ENCODE measurements at places on chromosomes 4 and X.

DNA sequence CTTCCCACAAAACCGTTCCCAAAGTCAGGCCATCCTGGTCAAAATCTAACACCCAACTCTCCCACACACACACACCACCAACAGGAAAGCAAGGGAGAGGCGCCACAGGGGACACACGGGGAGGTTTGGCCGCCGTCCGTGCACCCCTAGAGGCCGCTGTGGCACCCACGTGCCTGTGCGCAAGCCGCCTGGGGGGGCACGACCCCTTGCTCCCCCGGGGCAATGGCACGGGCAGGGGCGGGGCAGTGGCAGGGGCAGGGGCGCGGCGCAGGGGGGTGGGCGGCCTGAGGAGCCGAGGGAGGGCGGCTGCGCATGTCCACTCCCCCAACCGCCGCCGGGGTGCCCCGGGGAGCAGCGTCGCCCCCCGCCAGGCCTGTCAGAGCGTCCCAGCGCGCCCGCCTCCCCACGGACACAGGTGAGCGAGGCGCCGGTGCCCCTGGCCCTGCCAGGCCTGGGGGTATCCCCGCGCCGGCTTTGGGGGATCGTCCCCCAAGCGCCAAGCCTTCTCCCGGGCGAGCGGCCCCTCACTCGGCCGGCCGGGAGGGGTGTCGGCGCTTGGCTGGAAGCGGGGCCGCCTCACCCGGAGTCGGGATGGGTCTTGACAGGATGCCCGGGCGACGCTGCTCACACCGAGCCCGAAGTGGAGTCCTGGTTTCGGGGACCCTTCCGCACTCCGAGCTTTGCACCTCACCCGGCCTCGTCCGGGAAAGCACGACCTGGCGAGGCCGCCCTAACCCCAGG is at the start of gene ERAS:
ERAS (plus strand) TSS at position 379 of the 741 bp plus-strand sequence. CDS start 2,611 bp downstream, outside the sequence.
- peak; percentile 27 for DNase-seq
- H3K27me3 ChIP-seq = peaks cover 48% of the 10 kb centered on the region
- peaks cover 8% of the 10 kb centered on the region for H3K36me3 ChIP-seq
- H3K4me1 ChIP-seq = no peaks in the 10 kb centered on the region
- peak within 1 kb of the TSS; percentile 71 for H3K4me3 ChIP-seq

- peaks cover 31% of the 10 kb centered on the region for H3K4me1 ChIP-seq
- H3K27ac ChIP-seq = no peak overlapping the region
- no peak for DNase-seq
- H3K4me3 ChIP-seq = no peak overlapping the region
- H3K36me3 ChIP-seq = no peaks in the 10 kb centered on the region
These were observed 20.8 kb upstream of the LRBA start for GRCh38 chr4:151035911-151036310.

DNA sequence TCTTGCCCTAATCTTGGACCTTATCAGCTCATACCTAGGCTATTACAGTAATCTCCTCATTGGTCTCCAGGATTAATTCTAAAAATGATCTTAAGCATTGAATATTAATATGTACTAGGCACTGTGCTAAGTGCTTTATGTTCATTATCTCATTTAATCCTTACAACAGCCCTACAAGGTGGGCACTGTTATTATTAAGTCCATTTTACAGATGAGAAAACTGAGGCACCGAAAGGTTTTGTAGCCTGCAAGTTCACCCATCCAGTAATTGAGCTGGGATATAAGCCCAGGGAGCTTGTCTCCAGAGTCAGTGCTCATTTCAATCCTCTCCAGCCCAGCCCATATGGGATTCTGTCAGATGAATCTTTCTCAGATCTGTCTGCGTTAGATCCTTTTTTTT is 20.8 kb downstream of the SLC25A43 start:
- no peak overlapping the region for H3K27ac ChIP-seq
- no peaks in the 10 kb centered on the region for H3K36me3 ChIP-seq
- H3K4me3 ChIP-seq = no peak overlapping the region
- H3K27me3 ChIP-seq = peaks cover 5% of the 10 kb centered on the region
- no peaks in the 10 kb centered on the region for H3K4me1 ChIP-seq
- DNase-seq = no peak

DNA sequence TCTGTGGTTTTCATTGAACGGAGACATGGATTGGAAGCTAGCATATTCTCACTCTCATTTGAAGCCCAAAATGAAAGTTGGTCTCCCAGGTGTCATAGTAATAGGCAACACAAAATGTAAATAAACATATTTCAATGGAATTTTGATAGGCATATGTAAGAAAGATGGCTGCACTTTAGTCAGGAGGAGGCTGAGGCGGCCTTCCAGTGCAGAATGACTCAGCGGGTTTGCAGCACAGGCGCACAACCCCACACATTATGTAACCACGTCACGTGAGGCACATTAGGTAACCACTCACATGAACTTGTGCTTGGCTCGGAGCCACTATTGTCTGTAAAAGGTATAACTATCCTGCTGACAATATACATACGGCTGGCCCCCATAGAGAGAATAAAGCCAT is 381.7 kb downstream of the GPAT3 start:
- no peaks in the 10 kb centered on the region for H3K36me3 ChIP-seq
- no peaks in the 10 kb centered on the region for H3K27me3 ChIP-seq
- H3K27ac ChIP-seq = no peak overlapping the region
- DNase-seq = no peak
- H3K4me1 ChIP-seq = no peaks in the 10 kb centered on the region
- H3K4me3 ChIP-seq = no peak overlapping the region

- no peaks in the 10 kb centered on the region for H3K27me3 ChIP-seq
- H3K36me3 ChIP-seq = no peaks in the 10 kb centered on the region
- H3K4me1 ChIP-seq = no peaks in the 10 kb centered on the region
- no peak for DNase-seq
- H3K27ac ChIP-seq = no peak overlapping the region
- no peak overlapping the region for H3K4me3 ChIP-seq
These were observed 20.2 kb upstream of the MAP3K15 start for GRCh38 chrX:19535476-19535875.

- peaks cover 2% of the 10 kb centered on the region for H3K36me3 ChIP-seq
- H3K27me3 ChIP-seq = no peaks in the 10 kb centered on the region
- no peak overlapping the region for H3K27ac ChIP-seq
- H3K4me1 ChIP-seq = no peaks in the 10 kb centered on the region
- H3K4me3 ChIP-seq = no peak overlapping the region
- no peak for DNase-seq
These were observed 35.4 kb downstream of the NAT8L start for GRCh38 chr4:2094545-2094944.

GRCh38 chr4:48247142-48247877 is 22.3 kb downstream of the TEC start:
- H3K27ac ChIP-seq = no peak overlapping the region
- no peaks in the 10 kb centered on the region for H3K4me1 ChIP-seq
- H3K4me3 ChIP-seq = no peak overlapping the region
- DNase-seq = no peak
- H3K36me3 ChIP-seq = peaks cover 2% of the 10 kb centered on the region

GRCh38 chr4:114401483-114401882 is 197.1 kb upstream of the UGT8 start:
- peaks cover 5% of the 10 kb centered on the region for H3K36me3 ChIP-seq
- H3K4me1 ChIP-seq = no peaks in the 10 kb centered on the region
- H3K4me3 ChIP-seq = no peak overlapping the region
- DNase-seq = no peak
- no peaks in the 10 kb centered on the region for H3K27me3 ChIP-seq

DNA sequence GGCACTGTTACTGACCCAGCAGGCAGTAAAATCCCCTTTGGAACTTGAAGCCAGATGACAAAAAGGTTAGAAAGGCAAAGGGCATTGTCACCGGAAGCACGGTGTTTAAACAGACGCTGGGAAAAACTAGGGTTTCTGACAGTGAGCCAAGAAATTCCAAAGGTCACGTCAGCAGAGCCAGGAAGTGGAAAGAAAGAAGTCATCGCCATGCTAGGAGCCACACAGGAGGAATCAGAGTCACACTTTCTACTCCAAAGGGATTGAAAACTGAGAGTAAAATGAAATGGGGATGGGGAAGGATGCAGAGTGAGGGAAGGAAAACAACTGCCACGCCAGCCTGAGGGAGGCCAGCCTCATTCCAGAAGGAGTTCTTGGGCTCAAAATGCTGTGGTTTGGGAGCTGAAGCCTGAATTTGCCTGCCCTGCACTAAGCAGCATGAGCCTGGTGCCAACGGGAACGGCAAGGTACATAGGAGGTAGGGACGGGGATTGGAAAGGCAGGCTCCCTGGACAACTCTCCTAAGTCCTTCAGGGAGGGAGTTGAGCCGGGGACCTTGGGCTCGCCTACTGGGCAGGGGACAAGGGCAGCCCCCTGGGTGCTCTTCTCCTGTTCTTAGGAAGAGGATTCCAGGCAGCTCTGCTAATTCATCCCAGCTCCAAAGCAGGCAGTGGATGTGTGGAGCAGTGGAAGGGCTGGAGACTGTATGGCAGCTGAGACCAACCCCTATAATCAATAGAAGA is 66.8 kb downstream of the SOWAHB start:
- H3K27ac ChIP-seq = no peak overlapping the region
- no peak for DNase-seq
- no peaks in the 10 kb centered on the region for H3K36me3 ChIP-seq
- H3K4me3 ChIP-seq = no peak overlapping the region
- H3K4me1 ChIP-seq = no peaks in the 10 kb centered on the region

GRCh38 chr4:87985097-87985886 is 9.8 kb downstream of the SPP1 start:
- H3K4me3 ChIP-seq = no peak overlapping the region
- H3K4me1 ChIP-seq = no peaks in the 10 kb centered on the region

DNA sequence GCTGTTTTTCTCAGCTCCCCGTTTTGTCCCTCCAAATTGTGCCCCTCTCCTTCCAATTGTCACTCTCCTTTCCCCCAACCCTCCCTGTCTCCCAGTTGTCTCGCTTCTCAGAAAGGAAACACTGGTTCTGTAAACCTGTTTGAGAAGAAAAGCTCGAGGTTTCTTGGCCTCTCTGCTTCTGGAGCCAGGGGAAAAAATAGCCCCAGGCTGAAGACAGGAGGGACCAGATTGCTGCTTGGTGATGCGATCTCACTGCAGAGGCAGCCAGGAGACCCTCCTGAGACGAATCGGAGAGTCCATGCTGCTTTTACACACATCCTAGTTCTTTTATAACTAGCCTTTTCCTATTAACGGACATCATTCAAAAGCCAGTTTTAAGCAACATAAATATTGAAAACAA is 21.2 kb downstream of the TRIML1 start:
- DNase-seq = no peak
- no peak overlapping the region for H3K4me3 ChIP-seq
- H3K27me3 ChIP-seq = no peaks in the 10 kb centered on the region
- no peaks in the 10 kb centered on the region for H3K4me1 ChIP-seq

- H3K27ac ChIP-seq = peak overlapping the region; percentile 89
- H3K4me1 ChIP-seq = peaks cover 54% of the 10 kb centered on the region
- H3K36me3 ChIP-seq = peaks cover 16% of the 10 kb centered on the region
- no peaks in the 10 kb centered on the region for H3K27me3 ChIP-seq
These were observed 675 bp downstream of the PRIMPOL start for GRCh38 chr4:184649971-184650855.

GRCh38 chr4:105840426-105841174 is 54.7 kb upstream of the NPNT start:
- no peak for DNase-seq
- peaks cover 2% of the 10 kb centered on the region for H3K36me3 ChIP-seq
- H3K4me1 ChIP-seq = no peaks in the 10 kb centered on the region
- H3K4me3 ChIP-seq = no peak overlapping the region
- H3K27me3 ChIP-seq = no peaks in the 10 kb centered on the region

GRCh38 chrX:134734466-134734952 is 76.2 kb upstream of the PLAC1 start:
- no peak for DNase-seq
- no peak overlapping the region for H3K27ac ChIP-seq
- H3K4me1 ChIP-seq = no peaks in the 10 kb centered on the region
- H3K4me3 ChIP-seq = no peak overlapping the region

DNA sequence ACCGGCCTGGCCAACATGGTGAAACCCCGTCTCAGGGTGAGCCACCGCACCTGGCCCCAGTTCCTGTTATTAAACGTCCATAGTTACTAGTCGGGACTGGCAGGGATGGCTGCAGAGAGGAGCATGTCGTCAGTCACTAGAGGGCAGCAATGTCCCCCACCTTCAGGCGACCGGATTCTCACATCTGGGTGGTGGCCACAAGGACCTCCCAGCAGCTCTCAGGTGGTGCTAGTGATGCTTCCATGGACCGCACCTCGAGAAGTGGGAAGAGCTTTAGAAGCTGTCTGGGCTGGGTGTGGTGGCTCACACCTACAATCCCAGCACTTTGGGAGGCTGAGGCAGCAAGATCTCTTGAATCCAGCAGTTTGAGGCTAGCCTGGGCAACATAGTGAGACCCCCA is 13.3 kb upstream of the IL3RA start:
- H3K36me3 ChIP-seq = no peaks in the 10 kb centered on the region

DNA sequence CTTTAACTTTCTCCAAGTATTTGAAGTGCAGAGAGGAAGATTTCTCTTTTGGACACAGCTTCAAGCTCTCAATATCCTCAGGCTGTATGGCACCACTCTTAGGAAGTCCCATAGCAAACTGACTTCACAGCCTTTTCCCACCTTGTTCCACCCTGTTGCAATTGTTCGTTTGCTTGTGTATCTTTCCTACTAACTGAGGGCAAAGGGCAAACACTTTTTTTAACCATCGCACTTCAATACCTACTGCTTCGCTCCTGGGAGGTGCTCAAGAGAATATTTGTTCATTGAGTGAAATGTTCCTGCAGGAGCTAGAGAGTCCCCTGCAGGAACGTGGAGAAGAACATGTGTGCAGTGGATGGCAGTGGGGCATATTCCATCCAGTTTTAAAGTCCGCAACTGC is 638.6 kb downstream of the BCOR start:
- H3K27ac ChIP-seq = no peak overlapping the region
- H3K27me3 ChIP-seq = peaks cover 29% of the 10 kb centered on the region
- no peak overlapping the region for H3K4me3 ChIP-seq
- H3K4me1 ChIP-seq = peaks cover 12% of the 10 kb centered on the region
- peaks cover 4% of the 10 kb centered on the region for H3K36me3 ChIP-seq

- H3K27ac ChIP-seq = peak overlapping the region; percentile 99
- peak overlapping the region; percentile 89 for H3K4me3 ChIP-seq
- no peak for DNase-seq
- H3K4me1 ChIP-seq = peaks cover 28% of the 10 kb centered on the region
These were observed 1.4 kb downstream of the RBMX start for GRCh38 chrX:136879001-136879687.

DNA sequence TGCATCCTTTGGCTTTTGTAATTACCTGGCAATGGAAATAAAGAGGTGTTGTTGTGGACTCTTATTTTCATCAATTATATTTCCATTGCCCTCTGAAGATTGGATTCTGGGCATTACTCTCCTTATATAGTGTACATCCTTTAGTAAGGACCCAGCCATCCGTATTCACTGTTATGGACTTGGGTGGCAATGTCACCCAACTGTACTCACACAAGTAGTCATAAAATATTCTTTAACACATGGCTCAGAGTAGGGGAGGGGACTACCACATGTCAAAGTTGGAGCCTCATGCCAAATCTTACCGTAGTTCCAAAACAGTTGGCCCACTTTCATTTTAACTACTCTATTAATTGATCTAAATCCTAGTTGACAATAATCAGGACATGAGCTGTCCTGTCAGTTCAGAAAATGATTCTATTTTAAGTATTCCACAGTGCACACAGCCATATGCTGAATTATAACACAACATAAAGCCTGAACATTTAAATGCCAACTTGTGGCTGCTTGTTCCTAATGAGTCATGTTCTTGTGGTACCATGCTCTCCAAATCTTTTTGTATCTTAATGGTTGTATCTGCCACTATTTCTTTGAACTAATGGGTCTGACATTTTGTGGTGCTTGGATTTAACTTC is 4.9 kb downstream of the FRAS1 start:
- H3K36me3 ChIP-seq = no peaks in the 10 kb centered on the region
- no peak overlapping the region for H3K27ac ChIP-seq
- H3K4me3 ChIP-seq = no peak overlapping the region
- no peak for DNase-seq
- peaks cover 62% of the 10 kb centered on the region for H3K27me3 ChIP-seq

Measured in activated T-cell treated with anti-CD3 and anti-CD28 coated beads, Interleukin-2, amount 50 U/mL, for 72 hours (primary cell).